Smooth muscle cell of the brain vasculature (primary cell): ENCODE measurements at places on chromosomes 4 and X.

- no peak for DNase-seq
These were observed 117.1 kb upstream of the DKK2 start for GRCh38 chr4:107153228-107153627.

DNA sequence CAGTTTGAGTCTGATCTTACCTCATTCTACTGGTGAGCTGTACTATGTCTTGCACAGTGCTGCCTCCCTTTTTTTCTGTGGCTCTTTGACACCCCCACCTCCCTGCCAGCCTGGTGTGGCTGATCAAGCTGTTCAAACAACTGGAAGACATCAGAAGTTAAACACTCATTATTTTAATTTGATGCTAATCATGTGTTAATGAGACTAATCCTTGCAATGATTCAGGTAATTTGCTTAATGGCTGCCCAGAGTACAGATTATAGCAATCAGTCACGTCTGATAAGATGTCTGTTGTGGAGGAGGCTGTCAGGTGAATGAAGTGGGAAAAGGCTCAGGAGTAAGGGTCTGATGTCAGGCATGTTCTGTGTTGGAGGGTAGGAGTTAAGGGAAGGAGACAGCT is 87.4 kb upstream of the GK2 start:
- DNase-seq: no peak

- no peak for DNase-seq
These were observed 1.1 kb upstream of the GTPBP6 start for GRCh38 chrX:319579-320125.

- DNase-seq: no peak
These were observed 19.7 kb downstream of the FABP2 start for GRCh38 chr4:119302073-119302832.

GRCh38 chr4:34362654-34363053 is 1881.7 kb downstream of the ARAP2 start:
- DNase-seq: no peak

- DNase-seq: no peak
These were observed 25.7 kb downstream of the GEMIN8 start for GRCh38 chrX:14003876-14004425.

DNA sequence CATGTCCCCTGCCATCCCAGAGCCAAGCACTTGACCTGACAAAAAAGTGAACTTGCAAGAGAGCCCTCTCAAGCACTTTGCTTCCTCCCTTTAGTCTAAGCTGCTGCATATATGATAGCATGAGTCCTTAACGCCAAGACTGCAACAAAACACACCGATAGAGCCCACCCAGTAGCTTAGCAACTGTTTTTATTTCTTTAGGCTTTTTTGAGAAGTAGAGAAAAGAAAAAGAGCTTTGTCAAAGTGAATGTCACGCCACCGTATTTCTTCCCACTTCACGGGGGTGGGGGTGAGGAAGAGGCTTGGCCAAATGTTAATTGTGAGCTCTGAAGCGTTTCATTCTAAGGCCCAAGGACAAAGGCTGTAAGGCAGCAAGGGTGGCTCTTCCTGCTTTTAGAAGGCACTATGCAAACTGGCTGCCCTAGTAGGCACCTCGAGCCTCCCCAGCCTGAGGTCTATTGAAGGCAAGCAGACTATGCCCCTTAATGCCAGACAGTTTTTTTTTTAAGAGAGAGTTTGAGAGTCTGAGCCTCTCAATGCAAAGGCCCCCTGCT is 138.6 kb downstream of the HS6ST2 start:
- no peak for DNase-seq

DNA sequence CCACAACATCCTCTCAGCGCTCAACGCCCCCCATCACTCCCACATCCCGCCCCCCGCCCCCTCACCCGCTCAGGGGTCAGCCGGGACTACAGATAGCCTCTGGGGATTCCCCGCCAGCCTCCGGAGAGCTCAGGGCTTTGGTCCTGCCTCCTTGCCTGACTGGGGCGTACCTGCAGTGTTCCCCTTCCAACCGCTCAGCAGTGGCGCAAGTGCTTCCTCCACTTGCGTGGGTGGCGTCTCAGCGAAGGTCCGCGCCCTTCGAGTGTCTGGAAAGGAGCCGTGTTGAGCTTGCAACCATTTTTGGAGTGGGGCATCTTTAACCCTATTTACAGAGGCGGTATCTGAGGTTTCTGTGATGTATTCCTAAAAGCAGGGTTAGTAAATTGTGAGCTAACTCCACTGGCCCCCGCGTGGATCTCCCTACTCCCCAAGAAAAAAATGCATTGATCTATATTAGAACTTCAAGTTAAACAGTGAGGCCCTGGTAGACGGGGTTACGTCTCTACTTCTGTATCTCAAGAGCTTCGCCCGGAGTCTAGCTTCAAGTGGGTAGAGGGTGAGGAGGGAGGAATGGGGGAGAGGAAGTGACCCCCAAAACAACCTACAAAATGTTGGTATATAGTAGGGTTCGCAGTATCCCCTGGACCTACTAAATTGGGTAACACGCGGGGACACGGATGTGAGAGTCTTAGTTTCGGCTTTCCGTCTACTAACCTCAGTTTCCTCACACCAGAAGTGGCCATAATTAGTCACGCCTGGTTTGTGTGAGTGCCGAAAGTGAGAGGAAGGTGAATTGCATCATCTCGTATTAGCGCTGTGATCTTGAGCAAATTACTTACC is 16.1 kb downstream of the NKX3-2 start:
- DNase-seq: no peak

GRCh38 chrX:421646-422391 is 35.1 kb upstream of the PPP2R3B start:
- no peak for DNase-seq

- DNase-seq: no peak
These were observed 21.1 kb upstream of the STIM2 start for GRCh38 chr4:26839534-26839951.

- DNase-seq: no peak
These were observed 1.8 kb downstream of the RAP2C start for GRCh38 chrX:132217203-132218073.

- DNase-seq: no peak
These were observed 103.2 kb downstream of the NFKB1 start for GRCh38 chr4:102604222-102604940.

GRCh38 chr4:119537586-119537985 is 91.0 kb downstream of the PDE5A start:
- no peak for DNase-seq

DNA sequence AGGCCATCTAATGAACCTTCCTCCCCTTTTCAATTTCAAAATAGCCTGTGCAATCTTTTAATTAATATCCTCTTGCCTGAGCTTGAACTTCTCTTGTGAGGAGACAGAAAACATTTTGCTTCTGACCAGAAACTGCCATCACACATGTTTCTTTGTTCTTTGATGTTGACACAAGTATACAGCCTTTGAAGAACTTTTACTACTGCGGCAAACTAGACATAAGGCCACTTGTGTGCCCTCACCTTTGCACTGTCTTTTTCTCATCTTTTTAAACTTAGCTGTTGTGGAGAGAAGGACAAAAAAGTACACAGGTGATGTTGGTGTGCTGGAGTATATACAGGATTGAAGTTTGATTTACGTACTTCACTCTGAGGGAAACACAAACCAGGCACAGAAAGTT is 116.3 kb upstream of the C1GALT1C1 start:
- no peak for DNase-seq

DNA sequence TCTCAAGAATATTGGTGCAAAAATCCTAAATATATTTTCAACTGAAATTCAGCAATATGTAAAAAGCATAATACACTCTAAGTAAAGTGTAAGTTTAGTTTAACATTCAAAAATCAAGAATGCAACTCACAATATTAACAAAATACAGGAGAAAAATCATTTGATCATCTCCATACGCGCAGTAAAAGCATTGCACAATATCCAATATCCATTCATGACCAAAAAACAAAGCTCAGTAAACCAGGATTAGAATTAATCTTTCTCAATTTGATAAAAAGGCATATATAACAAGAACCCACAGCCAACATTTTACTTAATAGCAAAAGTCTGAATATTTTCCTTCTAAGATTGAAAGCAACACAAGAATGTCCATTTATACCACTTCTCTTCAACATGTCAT is 48.3 kb upstream of the C4orf54 start:
- DNase-seq: no peak

DNA sequence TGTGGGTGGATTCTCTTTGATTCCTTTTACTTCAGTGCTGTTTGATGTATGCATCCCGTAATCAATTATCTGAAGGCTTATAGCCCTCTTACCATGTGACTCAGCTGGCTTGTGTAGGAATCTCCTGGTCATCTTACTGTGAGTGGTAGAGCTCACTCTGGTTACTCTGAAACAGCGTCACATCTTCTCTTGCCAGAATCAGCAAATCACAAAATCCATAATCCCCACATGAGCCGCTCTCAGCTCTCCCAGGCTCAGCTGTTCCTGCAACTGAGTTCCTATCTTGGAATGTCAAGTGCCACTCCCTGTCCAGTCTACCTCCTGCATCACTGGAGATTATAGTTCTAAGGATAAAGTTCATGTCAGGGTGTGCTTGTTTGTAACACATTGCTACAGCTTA is 278.0 kb downstream of the FBXO8 start:
- no peak for DNase-seq

GRCh38 chr4:7552466-7552865 is 117.7 kb upstream of the PSAPL1 start:
- no peak for DNase-seq

- DNase-seq: no peak
These were observed 77.5 kb downstream of the UCHL1 start for GRCh38 chr4:41334182-41334581.

DNA sequence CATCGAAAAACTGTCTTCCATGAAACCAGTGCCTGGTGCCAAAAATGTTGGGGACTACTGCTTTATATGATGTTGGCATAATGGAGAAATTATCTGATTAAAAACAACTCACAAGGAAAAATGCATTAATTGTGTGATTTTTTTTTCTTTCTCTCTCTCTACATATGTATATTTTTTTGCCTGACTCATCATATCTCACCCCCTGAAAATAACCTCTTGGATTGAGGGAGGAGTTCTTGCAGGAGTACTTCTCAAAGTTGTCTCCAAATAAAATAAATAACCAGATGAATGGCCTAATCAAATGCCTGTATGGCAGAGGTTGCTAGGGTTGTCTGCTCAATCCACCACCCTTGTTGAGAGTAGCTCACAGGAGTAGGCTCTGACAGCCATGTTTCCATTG is 19.9 kb upstream of the TNIP3 start:
- DNase-seq: no peak

DNA sequence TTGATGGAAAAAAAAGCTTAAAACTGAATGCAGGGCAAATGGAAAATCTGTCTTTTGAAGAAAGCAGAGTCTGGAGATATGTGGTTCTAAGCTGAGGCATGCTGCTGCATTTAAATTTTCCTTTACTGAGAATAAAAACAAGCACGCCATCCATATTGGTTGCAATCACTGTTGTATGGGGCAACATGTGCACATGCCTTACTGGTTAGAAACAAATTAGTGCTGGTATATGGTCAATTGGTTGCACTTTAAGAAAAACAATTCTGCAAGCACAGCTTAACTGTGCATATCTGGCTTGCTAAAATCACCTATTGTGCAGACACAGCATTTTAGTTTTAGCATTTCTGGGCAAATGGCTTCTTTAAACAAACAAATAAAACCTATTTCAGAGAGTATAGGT is 239.1 kb downstream of the NDST4 start:
- DNase-seq: no peak

- peak; percentile 13 for DNase-seq
These were observed 459.7 kb downstream of the IL15 start for GRCh38 chr4:142095886-142096605.

DNA sequence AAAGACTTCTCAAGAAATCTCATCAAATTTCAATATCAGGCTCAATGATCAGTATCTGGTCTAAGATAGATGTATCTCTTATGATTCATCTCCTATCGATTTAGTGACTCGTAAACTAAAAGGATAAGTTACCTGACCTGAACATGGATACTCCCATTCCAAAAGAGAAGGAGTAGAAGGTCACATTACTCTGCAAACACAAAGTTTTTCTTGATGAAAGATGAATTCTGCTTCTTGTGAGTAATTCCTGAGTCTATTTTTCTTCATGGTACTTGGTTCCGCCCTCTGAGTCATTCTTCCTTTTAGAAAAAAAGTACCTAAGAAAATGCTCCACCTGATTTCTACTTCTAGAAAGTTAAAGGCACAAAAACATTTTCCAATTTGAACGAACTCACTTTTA is 223.1 kb upstream of the SLIT2 start:
- no peak for DNase-seq

DNA sequence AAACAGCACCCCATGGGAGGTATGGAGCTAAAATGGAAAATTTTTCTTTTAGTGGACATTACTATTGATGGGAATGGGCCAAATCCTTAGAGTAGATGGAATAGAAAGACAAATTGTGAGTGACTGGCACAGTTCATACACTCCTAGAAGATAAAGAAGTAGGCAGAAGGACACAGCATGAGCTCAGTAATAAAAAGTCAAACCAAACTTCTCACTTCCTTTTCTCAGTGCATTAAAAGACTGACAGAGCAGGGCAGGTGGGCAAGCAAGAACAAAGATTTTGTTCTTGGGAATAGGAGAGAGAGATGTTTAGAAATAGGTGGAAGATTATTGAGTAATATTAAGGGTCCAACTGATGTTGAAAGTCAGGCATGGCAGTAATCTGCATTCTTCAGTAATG is 132.5 kb downstream of the ATP10D start:
- no peak for DNase-seq

DNA sequence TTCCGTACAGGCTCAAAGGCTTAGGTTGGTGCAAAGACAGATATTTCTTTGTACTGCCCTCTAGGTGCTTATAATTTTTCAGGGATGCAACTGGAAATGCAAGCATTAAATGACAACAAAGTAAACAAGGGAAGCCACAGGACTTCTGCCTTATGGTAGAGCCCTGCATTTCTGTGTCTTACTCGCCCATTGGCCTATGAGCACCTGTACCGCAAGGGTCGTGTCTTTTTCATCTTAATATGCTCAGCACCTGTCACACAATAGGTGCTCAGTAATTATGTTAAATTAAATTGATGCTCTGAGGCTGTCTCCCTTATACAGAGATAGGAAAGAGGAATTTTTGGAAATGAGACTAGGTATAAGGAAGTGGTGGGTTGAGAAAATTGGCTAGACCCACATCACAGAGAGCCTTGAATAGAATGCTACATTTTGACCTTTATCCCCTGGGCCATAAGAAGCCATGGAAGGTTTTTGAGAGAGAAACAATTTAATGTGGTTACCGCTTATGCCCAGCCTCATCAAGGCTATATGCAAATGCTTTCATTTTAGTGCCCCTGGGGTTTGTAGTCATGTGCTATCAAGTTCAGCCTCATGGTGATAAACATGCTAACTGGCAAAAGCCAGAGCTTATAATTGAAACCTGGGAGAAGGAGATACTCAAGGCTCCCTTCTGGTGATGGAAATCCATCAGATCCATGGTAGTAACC is 16.3 kb downstream of the VSIG4 start:
- no peak for DNase-seq

DNA sequence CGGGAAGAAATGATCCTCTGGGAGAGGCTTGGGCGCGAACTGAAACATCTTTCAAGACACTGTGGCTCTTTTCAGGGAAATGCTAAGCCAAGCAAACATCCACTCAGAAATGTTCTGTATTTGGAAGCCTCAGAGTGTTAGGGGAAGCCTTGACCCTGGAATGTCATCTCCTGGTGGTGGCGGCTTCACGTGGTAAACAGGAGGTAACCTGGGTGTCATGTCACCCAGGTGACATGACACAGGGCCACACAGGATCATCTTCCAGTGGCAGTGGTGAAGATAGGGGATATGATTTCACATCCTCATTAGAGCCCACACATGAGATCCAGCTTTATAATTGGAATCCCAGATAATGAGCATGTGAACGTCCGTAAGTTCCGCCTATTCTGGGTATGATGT is 140.0 kb downstream of the TBL1X start:
- DNase-seq: no peak
